T-helper 17 cell (primary cell): ENCODE measurements at places on chromosomes 16 and 17.
A peak's percentile ranks its signal among the peaks of the same experiment; 100 is the strongest.

- DNase-seq, result no peak
Measured at GRCh38 chr16:29844575-29845331, 18.3 kb downstream of the CDIPT start.

DNA sequence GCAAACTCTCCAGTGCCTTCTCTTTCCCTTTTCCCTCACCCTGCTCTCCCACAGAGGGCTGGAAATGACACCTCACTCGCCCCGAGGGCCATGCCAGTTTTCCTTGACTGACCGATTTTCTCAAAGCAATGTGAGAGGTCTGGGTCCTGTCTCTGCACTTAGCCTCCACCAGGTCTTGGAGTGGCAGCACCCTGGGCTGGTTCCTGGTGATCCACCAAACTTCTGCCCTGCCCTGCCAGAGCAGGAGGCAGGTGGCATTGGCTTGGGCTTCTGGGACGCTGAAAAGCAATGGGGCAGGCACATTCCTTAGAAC is 97.5 kb downstream of the RAB11FIP4 start:
- no peak for DNase-seq

GRCh38 chr16:16063683-16064082 is 114.3 kb downstream of the ABCC1 start:
- DNase-seq, result no peak

DNA sequence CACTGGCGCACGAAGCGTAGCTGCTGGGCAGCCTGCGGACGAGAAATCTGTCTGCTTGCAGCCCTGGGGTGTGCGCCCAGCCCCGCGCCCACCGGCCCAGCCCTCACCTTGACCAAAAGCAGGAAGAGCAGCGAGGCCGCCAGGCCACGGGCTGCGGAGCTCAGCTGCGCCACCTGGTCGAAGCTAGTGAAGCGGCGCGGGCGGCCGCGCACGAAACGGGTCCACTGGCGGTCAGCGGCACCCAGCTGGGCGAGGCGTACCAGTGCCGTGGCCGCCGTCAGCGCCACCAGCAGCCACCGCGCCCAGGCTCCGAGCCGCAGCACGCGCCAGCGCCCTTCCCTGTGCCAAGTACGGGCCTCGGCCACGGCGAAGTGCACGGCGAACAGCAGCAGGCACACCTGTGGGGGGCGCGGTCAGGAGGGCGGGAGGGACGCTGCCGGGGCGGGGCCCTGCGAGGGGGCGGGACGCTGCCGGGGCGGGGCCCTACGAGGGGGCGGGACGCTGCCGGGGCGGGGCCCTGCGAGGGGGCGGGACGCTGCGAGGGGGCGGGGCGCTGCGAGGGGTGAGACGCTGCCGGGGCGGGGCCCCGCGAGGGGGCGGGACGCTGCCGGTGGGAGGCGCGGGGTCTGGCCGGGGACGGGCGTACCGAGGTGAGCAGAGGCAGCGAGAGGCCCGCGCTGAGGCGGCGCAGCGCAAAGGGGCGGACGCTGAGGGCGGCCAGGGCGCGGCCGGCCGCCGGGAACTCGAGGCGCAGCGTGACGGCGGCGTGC is 43.2 kb downstream of the TSC2 start:
- peak; percentile 63 for DNase-seq

DNA sequence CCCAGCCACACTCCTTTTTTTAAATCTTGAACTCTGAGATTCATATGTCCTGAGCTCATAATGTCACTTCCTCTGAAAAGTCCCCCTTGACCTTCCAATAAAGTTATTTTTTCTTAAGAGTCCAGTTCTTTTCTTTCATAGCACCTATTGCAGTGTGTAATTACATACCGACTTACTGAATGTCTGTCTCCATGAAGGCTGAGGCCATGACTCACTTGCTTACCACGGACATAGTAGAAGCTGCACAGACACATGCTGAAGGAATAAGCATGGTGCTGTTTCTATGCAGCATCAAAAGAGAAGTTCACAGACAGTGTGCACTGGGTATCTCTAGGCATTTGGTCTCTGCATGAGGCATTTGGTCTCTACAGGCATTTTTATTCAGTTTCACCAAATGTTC is 77.2 kb downstream of the C17orf67 start:
- DNase-seq, result no peak

DNA sequence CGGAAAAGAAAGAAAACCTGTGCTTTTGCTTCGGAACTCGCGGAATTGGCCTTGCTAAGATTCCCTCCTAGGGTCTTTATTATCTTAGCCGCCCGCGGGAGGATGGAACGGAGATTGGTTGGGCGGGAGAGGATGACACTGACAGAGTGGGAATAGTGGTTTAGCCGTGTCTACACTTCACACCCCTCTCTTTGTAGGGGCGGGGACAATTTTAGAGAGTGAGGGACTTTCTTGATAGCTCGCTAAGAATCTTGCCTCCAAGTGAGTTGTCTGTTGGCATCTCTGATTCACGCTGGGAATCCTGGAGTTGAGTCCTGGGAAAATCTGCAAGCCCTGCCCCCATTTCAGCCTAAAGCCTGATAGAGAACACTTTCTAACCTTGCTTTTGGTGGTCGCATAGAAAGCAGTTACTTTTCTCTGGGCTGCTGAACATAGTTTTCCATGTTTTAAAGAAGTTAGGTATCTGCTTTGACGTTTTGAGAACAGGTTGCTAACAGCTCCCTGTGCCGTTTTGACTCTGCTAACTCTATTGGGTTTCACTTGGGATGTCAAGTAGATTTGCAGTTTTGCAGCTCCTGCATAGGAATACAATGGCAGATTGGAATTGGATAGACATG is 697 bp downstream of the NOL11 start:
- DNase-seq, result peak; percentile 15

DNA sequence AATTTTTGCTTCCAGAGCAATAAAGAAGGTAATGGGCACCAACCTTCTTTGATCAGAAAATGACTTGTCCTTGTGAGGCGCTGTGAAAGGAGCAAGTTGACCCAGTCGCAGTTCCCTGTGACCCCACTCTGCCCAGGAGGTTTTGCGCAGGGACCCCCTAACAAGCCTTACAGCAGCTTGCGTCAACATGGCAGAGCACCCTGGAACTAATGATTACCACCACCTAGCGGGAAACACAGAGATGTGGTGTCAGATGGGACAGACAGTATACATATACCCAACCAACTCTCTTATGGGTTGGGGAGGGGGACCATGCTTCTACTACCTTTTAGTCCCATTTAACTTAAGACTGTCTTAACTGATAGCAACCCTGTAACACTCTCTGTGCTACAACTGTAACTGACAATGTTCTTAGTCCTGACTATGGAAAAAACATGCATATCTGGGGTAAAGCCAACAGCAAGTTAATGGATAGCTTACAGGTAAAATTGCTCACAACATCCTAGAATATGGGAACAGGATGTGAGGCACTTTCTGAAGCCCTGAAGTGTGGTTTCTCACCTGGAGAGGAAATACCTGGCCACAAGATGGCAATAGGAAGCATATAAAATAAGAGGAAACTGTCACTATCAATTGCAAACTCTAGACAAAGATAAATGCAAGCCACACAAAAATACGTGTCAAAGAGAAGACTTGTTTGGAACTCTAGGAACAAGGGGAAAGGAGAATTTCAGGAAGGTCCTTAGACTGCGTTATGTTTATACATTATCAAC is 3.0 kb downstream of the KARS1 start:
- no peak for DNase-seq

DNA sequence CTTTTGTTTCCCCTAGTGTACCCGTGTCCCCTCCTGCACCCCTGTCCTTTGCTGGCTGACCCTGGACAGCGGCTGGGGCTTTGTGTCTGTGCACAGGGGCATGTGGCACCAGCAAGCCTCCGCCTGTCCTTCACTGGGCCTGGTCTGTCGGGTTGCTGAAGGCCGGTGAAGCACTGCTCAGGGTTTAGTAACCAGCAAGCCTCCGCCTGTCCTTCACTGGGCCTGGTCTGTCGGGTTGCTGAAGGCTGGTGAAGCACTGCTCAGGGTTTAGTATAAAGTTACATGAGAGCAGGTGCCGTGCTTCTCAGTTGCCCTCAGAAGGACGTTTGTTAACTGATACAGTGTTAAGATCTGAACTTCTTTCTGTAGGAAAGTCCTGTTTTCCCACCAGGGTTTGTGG is 33.8 kb downstream of the DEF8 start:
- no peak for DNase-seq

DNA sequence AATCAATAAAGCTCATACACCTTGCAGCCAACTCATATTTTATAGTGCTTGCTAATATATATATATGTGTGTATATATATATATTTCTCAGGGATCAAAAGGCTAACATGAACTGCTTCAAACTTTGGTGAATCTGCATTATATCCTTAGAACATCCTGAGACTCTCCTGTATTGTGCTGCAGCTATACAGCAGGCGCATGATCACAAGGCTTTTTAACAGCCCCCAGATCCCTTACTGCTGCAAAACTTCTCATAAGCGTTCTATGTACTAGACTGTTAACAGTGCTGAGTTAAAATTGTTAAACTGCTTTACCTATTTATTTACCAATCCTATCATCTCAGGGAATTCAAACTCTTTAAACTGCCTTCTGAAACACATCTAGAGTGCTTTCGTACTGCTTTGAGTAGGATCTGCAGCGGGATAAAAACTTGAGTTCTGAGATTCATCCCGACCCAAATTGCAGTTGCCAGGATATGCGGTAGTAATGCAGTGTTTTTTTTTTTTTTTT is 1.3 kb downstream of the GPATCH8 start:
- DNase-seq, result no peak

DNA sequence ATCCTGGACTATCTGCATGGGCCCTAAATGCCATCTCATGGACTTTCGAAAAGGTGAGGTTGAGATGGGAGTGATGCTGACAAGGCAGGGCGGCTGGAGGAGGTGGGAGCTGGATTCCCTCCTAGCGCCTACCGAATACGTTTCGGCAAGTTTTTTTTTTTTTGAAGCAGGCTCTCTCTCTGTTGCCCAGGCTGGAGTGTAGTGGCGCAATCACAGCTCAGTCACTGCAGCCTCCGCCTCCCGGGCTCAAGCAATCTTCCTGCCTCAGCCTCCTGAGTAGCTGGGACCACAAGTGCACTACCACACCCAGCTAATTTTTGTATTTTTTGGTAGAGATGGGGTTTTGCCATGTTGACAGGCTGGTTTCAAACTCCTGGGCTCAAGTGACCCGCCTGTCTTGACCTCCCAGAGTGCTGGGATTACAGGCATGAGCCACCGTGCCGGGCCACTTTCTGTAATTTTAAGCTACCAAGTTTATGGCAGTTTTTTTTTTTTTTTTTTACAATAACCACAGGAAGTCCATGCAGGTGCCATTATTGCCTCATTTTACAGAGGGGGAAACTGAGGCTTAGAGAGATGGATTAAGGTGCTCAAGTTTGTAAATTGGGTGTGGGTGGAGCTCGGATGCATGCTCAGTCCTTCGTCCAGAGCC is 246.4 kb downstream of the PRKCA start:
- DNase-seq, result no peak

DNA sequence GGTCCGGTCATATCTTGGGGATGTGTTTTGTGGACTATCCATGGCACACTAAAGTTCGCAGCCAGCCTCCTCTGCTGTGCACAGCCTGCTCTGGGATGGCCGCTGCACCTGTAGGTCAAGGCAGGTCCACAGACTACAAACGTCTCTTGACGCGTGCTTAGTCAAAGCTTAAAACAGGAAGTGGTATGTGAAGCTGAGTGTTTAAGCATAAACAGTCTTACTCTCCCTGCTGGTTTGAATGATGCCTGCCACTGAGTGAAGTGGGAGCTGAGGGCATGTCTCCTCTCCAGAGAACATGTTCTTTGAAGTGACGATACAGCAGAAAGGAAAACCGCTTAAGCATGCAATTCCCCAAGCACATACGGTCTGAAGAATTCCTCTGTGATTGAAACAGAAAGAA is 365.6 kb downstream of the SLC39A11 start:
- DNase-seq, result no peak

- no peak for DNase-seq
Measured at GRCh38 chr17:63682441-63682840, 17.5 kb downstream of the LIMD2 start.

DNA sequence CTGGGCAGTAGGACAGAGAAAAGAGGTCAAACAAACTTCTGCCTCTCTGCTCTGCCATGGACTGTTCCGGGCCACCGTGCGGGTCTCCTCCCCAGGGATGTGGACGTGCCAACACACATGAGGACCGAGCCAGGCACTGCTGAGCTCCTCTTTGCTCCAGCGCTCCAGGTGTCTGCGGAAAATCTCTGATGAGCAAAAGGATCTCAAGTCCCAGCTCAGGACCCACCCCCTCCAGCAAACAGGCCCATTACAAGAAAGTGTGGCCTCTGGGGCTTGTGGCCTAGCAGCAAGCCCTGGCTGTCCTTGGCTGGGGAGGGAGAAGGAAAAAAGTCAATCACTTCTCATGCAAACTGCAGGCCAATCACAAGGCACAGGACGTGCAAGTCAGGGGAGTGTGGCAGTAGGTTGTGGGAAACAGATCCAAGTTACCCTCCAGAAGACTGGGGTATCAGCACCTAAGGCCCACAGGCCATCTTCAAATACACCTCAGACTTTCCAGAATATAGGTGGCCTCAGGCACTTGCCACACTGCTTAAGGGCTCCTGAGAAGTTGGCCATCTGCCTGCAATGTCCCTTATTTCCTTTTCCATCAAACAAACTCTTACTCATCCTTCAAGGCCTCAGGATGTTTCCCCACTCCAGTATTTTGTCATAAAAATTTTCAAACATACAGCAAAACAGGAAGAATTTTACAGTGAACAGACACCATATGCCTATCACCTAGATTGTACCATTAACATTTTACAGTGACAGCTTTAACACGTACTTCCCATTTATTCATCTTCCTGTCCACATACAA is 36.0 kb upstream of the SREBF1 start:
- DNase-seq, result no peak

- DNase-seq, result no peak
Measured at GRCh38 chr16:79419148-79419547, 181.4 kb downstream of the MAF start.

DNA sequence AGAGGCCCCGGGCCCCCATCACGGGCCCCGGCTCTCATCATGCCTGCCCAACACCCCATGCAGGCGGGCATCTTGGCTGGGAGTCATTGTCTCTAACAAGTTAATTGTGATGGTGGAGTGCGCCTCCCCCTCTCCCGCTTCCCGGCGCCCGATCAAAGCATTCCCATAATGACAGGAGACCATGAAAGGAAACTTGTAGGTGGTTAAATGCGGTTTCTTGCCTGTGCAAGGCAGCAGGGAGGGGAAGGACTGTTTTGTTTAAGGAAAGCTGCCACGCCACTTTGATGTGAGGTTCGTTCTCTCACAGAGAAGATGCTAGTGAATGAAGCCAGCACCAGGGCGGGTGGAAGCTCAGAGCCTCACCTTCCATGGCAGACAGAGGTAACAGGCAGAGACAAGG is 45.4 kb downstream of the C16orf78 start:
- DNase-seq, result no peak

- no peak for DNase-seq
Measured at GRCh38 chr17:81393684-81394376, 1.4 kb upstream of the BAHCC1 start.
